Suppressor macrophage (primary cell): ENCODE measurements at places on chromosomes 1 and 21.

DNA sequence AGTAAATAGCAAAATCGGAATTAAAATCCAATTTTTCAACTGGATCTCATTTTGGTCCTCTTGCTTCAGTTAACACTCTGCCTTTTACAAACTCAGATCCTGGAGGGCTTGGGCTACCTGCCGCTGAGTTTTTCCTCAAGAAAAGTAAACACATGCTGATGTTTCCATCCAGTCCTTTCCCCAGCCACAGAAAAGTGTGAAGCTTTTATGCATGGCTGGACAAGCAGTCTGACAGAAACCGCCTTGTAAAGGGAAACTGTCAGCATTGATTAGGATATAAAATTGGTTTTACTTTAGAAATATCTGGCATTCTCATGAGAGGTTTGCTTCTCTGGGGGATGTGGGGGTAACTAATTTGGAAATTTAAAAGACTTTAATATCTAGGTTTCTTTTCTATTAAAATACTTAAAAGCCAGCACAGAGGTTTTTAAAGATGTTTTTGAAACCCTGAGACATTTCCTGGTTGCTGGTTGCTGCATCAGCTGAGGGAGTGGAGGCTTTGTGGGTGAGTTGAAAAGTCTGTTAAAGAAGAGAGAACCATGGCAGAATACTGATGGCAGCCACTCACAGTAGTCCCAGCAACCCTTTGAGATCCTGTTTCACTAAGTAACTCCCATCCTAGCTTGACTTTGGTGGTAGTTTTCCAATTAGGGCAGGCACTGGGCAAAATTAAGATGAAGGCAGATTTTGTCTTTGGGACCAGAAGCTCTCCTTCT lies 238.3 kb downstream of the PAPPA2 start:
- DNase-seq, result no peak

GRCh38 chr1:118461154-118461553 lies 276.1 kb upstream of the SPAG17 start:
- no peak for DNase-seq

GRCh38 chr1:33096363-33097005 lies 15.5 kb downstream of the AZIN2 start:
- DNase-seq, result no peak

GRCh38 chr1:156070548-156070947 lies 9.6 kb downstream of the RAB25 start:
- no peak for DNase-seq

DNA sequence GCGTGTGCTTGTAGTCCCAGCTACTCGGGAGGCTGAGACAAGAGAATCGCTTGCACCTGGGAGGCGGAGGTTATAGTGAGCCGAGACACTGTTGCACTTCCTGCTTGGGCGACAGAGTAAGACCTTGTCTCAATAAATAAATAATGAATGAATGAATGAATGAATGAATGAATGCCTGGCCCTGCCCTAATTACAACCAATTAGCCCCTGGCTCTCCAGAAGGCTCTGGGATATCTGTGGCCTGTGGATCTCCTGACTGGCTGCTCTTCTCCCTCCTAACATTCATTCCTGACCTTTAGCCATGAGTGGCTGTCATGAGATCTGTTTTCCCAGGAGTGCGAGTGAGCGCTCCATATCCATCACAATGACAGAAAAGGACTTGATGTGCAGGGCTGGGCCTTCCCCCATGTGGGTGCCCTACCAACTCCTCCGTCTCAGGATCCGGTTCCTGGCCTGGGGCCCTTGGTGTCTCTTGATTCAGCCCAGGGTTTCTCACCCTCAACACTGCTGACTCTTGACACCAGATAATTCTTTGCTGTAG lies 243.6 kb upstream of the TMEM51 start:
- DNase-seq, result no peak
